ENCODE measurements at places on chromosomes 7 and 10.

DNA sequence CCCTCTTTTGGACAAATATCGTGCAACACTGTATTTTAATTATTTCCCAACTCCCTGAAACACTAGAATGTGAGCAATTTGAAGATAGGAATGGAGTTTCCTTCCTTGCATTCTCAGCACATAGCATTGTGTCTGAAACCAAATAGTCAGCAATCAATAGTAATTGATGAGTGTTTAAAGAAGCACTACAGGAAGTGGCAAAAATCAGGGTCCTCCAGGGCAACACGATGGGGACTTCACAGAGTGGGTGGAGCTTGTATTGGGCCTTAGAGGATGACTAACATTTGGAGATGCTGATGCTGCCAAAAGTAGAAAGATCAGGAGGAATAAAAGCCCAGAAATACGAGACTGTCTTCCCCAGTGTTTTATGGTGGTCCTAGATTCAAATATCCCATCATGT lies 94.9 kb downstream of the NPSR1 start:
- no peak for DNase-seq

- DNase-seq, result no peak
Measured at GRCh38 chr7:46369933-46370654, 449.0 kb upstream of the IGFBP3 start.

DNA sequence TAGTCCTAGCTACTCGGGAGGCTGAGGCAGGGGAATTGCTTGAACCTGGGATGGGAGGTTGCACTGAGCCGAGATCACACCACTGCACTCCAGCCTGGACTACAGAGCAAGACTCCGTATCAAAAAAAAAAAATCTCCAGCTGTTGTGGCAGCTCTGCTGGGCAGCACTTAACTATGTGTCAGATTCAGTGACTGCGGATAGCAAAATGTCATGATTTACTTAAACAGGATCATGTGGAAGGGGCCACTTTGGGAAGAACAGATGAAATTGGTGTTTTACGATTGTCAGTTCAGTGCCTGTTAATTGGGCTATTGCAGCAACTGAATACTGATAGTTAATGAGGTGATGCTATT lies 15.3 kb downstream of the OGDH start:
- no peak for DNase-seq

GRCh38 chr10:133399123-133399601 lies 5.2 kb downstream of the MTG1 start:
- no peak for DNase-seq

GRCh38 chr10:29838539-29838938 lies 203.8 kb upstream of the SVIL start:
- DNase-seq, result no peak

DNA sequence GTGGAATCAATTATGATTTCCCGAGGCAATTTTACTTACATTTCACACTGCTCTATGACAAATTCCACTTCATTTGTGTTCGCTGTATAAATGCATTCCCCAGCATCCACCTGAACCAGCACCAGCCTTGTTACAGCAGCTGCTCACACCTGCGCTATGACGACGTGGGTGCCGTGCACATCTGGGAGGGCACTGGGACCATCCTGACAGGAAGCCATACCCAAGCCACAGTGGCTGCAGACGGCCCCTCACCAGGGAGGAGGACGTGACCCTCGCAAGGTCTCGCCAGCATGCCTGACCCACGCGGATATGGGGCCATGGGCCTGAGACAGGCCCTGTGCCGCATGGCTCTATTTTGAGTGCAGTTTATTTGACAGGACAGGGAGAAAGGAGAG lies 201.3 kb downstream of the MAD1L1 start:
- no peak for DNase-seq

DNA sequence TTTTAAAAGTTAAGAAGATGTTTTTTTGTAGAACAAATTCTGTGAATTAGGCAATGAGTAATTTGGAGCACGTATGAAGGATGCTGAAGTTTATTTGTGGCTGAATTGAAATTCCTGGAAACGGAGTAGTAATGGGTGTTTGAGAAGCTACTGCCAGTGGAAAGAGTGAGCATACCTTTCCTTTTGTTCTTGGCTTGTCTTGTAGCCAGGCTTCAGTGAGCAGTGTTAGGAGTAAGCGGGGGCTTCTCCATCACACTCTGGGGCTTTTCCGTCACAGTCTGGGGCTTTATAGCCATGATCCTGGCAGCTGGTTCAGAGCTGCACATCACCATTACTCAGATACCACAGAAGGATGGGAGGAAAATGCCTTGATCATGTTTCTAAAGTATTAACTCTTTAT lies 32.3 kb downstream of the GARS1 start:
- no peak for DNase-seq

- DNase-seq, result peak; percentile 90
Measured at GRCh38 chr7:16268821-16269768, 152.2 kb downstream of the CRPPA start.

- DNase-seq, result no peak
Measured at GRCh38 chr7:28383975-28384374, 28.3 kb upstream of the CREB5 start.

DNA sequence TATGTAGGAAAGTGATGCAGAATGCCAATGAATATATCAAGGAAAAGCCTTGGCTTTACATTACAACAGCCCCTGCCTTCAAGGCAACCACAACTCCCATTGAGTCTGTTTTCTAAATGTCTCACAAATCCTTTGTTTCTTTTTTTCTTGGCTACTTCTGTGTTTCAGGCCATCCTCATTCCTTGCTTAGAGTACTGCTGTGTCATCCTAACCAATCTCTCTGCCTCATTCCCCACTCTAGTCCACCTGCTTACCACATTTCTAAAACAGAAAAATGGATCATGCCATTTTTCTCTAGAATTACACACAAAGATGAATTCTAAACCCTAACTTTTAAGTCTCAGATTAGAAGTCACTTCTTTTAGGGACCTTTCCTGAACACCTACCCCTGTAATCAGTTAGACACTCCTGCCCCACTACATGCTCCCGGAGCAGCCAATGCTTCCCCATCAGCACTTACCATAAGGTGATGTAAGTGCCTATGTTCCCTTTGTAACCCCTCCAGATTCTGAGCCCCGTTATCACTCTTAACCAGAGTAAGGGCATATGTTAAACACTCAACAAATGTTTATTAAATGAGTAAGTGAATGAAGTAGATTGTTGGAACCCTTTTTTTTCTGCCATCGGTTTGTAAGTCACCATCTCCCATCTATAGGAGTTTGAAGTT lies 2.8 kb downstream of the BORCS7 start:
- no peak for DNase-seq

GRCh38 chr10:49363309-49364031 lies 32.4 kb downstream of the DRGX start:
- no peak for DNase-seq

DNA sequence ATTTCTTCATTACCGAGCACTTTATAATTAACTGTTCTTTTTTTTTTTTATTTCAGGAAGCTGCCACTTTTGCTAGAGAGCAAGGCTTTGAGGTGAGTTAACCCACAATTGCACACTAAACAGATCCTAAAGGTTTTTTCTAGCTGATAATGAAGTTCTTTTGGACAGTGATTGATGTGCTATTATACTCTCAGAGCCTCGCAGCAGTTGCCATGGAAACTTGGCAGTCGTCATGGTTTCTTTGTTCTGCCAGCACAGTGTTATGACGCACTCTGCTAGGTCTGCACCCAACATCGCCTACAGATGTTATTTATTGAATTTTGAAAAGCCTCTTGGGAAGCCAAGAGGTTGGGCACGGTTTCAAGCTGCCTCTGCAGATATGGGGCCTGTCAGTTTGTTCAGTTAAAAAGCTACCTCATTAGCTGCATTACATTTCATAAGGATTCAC lies 237.2 kb upstream of the KAT6B start:
- no peak for DNase-seq

GRCh38 chr7:118286131-118286530 lies 61.6 kb downstream of the ANKRD7 start:
- no peak for DNase-seq

- no peak for DNase-seq
Measured at GRCh38 chr7:22386206-22386858, 29.4 kb upstream of the RAPGEF5 start.

- no peak for DNase-seq
Measured at GRCh38 chr7:44377134-44377463, 51.7 kb upstream of the CAMK2B start.

DNA sequence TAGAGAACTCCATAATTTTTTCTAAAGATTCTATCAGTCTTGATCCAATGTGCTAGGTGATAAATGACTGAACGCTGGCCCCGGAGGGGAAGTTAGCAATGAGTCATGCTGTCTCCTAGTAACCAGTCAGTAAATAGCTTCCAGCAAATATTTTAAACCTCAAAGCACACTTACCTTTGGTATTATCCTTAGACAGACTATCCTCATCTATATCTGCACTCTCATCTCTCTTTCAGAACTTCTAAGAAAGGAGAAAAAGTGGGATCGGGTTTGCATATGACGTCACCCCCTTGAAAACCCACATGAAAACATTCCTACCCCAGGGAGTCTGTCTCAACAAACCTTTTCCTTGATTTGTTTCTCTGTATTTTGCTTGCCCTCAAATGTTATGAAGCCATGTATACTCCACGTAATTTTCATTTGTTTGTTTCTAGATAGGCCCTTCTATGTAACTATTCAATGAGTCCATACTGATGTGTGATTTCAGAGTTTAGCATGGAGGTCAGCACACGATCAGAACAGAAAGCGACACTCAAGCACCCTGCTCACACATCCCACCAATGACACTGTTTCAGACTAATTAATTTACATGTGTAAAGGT lies 174.9 kb upstream of the NRP1 start:
- peak; percentile 93 for DNase-seq

- no peak for DNase-seq
Measured at GRCh38 chr7:91690541-91691070, 189.9 kb downstream of the MTERF1 start.

DNA sequence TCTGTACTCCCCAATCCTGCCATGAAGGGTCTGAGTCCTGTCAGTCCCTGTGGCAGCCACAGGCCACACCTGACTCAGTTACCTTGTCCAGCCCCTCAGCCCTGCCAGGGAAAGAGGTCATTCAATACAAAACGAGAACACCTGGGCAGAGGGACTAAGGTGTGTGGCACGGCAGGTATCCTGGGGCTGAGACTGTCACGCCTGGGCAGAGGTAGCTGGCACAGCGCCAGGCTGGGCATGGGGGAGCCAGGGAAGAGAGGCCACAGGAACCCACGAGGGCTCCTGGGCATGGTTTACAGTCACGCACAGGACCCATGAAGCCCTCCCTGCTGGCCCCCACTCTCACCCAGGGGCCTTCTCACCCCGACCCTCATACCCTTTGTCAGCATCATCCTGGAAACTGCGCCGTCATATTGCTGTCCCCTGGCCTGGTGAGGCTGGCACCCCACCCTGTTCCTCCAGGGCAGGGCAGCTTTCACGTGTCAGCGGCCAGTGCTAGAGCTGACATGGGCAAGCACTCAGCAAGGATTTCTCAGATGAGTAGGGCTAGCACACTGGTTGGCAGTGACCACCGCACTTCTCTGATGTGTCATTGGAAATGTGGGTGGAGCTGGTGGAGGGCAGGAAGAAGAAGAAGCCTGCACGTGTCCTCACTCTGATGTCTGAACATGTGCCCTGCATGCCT lies 42.7 kb downstream of the LRRC18 start:
- no peak for DNase-seq

DNA sequence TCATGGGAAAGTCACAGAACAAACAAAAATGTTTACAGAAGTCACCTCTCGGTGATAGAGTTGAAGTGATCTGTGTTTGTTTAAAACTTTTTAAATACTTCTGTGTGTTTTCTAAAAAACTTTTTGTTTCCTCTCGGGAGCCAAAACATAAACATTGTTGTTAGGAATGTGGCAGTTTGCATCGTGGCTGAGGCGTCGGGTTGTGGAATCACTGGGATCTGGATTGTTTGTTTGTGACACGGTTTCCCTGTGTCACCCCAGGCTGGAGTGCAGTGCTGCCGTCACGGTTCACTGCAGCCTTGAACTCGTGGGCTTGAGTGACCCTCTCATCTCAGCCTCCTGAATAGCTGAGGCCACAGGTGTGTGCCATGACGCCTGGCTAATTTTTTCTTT lies 29.0 kb upstream of the SUN1 start:
- DNase-seq, result no peak

DNA sequence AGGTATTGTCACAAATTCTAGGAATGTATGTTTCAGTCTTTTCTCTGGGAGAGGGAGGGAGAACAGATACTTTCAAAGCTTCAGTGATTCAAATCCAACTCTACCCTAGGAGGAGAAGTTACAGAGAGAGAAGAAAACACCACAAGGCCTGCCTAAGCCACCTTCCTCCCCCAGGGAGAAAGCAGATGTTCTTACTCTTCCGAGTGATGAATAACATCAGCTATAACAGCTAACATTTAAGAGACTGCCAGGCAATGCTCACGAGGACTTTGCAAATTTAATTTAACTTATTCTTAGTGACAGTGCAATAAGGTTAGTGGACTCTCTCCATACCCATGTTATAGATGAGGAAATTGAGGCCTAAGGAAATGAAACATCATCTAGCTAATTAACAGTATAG lies 36.8 kb downstream of the TAS2R41 start:
- no peak for DNase-seq

DNA sequence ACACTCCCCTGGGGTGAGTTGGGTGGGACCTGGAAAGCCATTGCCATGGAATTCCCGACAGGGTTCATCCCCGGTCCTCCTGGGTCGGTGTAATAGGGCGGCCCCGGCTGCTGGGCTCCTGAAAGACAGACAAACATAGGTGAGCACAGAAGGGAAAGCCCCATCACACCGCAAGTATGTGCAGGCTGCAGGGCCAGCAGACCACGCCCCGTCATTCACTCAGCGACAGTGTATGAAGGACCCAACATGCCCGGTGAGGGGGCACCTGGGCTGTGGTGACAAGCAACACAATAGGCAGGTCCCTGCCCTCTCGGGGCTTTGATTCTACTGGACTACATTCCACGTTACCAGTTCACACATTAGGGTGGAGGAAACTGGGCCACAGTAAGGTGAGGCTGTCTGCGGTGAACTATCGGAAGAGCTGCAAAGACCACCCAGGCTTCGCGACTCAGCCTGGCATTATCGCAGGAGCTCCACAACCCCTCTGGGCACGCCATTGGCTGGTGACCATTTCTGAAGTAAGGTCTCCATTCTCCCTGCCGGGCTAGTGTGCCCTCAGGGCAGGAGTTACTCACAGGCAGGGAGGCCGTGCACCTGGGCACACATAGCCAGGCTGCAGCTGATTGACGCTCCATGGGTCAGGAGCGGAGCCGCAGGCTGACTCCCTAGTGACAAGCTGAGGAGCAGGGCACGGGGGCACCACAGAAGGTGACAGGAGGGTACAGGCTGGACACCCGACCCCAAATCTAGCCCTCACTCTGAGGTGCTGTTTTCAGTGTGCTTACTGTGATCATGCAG lies 99.2 kb downstream of the VOPP1 start:
- DNase-seq, result no peak

DNA sequence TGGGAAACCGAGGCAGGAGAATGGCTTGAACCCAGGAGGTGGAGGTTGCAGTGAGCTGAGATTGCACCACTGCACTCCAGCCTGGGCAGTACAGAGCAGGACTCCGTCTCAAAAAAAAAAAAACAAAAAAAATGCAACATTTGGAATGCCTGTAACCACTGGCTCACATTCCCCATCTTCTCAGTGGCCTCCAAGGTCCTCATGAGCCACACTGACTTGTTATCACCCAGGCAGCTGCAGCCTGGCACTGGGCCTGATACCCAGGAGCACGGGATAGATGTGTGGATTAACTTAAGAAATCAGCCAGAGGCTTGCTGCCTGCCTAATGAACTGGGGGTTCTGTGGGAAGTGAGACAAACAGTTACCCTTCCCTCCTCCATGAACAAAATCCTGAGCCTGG lies 23.0 kb downstream of the JCAD start:
- no peak for DNase-seq
